Foreskin keratinocyte (primary cell): ENCODE measurements at places on chromosomes 4 and X. TPM values are rescaled to one million over a fixed set of nuclear protein-coding genes. Genes with fewer than 3 reads are reported as not detected.

The DNAAF6 gene
- total RNA-seq, result not detected in 2 replicates

The STS gene
- 1.2 and 1.5 TPM in 2 replicates for total RNA-seq

The AFM gene
- total RNA-seq, result 0.07 TPM in 1 of 2 replicates, not detected in the other

The F11 gene
- total RNA-seq, result not detected in 2 replicates

The TMEM35A gene
- total RNA-seq, result 0.07 TPM in 1 of 2 replicates, not detected in the other

The LSM6 gene
- total RNA-seq, result 45.8 and 56.4 TPM in 2 replicates

The ADAM29 gene
- total RNA-seq, result not detected in 2 replicates
